ENCODE measurements at places on chromosomes 6 and 20. TPM values are rescaled to one million over a fixed set of nuclear protein-coding genes. Genes with fewer than 3 reads are reported as not detected.

Gene PAK5
- not detected for total RNA-seq

Gene BANF2
- total RNA-seq, result not detected

DNA sequence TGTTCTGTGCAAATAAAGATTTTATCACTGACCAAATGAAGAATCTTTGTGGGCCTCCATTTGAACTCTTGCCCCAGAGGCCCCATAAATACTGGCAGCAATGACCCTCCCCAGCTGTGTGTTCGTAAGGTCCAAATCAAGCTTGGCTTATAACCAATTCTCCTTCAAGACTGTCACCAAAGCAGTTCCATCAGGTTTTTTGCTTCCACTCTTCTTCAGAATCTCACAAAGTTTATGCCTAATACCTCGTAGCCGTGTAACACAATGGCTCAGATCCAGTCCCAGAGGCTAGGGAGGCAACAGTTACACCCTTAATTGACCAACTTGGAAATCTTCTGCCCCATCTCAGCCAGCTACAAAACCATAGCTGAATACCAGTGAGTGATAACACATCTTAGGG is 120.5 kb downstream of the HIVEP2 start:
- peaks cover 82% of the 10 kb centered on the region for H3K4me1 ChIP-seq
- no peaks in the 10 kb centered on the region for H3K27me3 ChIP-seq
- no peak for DNase-seq
- H3K4me3 ChIP-seq, result no peak overlapping the region
- peak overlapping the region; percentile 32 for H3K27ac ChIP-seq

DNA sequence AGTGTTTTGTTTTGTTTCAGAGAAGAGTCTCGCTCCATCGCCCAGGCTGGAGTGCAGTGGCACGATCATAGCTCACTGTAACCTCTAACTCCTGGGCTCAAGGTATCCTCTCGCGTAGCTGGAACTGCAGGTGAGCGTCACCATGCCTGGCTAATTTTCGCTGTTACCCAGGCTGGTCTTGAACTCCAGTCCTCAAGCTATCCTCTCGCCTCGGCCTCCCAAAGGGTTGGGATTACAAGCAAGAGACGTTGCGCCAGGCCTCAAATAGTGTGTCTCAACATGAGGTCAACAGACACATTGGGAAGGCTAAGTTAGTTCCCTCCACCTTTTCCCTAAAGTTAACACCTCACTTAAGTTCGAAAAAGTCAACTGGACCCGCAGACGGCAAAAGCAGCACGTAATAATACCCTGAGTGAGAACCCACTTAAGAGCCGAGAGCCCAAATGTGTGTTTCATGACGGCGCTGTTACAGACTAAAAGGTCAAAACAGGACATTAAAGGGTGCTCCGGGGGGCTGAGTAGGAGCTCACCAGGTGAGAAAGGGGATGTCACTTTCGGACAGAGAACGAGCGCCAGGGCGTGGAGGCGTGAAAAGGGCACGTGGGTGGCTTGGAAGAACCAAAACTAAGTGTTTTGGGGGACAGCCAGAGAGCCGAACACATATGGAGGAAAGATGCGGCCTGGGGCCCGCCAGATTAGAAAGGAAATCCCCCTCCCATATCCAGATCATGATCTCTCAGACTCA is 499 bp downstream of the TTI1 start:
- H3K27ac ChIP-seq, result peak overlapping the region; percentile 98
- no peak for DNase-seq
- peaks cover 70% of the 10 kb centered on the region for H3K4me1 ChIP-seq
- H3K27me3 ChIP-seq, result no peaks in the 10 kb centered on the region
- H3K4me3 ChIP-seq, result peak overlapping the region; percentile 98

- H3K27ac ChIP-seq, result no peak overlapping the region
- no peaks in the 10 kb centered on the region for H3K36me3 ChIP-seq
- no peaks in the 10 kb centered on the region for H3K4me1 ChIP-seq
- H3K4me3 ChIP-seq, result no peak overlapping the region
- DNase-seq, result no peak
These were observed 1293.0 kb downstream of the GRIK2 start for GRCh38 chr6:102686461-102686860.

All from activated naive CD4-positive, alpha-beta T cell treated with anti-CD3 and anti-CD28 coated beads for 36 hours (primary cell).